ENCODE measurements at places on chromosomes 7 and 10.

DNA sequence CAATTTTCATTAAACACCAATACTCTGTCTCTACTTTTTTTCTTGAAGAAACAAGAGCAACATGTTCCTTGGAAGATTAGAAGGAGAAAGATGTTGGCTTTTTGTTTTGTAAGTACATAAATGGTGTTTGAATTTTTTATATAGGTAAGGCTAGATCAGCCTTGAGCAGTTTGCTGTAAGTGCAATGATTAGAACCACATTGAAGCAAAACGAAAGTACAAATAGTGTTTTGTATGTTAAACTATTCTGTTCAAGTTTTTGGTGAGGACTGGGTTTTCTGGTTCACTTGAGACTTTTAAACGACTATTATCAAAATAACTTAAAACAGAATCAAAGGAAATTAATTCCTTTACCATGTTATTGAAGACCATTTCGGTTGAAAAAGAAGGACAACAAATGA is 162.9 kb upstream of the NRP1 start:
- DNase-seq: no peak

- no peak for DNase-seq
Measured at GRCh38 chr7:83211685-83212084, 49.0 kb upstream of the PCLO start.

- no peak for DNase-seq
Measured at GRCh38 chr7:16657656-16658279, 11.8 kb downstream of the BZW2 start.

GRCh38 chr10:78540355-78541076 is 506.9 kb downstream of the RPS24 start:
- no peak for DNase-seq

Data from stomach (tissue), 19 donors.